ENCODE measurements at places on chromosomes 4 and X.

- peak; percentile 23 for DNase-seq
Observed at GRCh38 chr4:152392079-152392478, 143.8 kb downstream of the FBXW7 start.

DNA sequence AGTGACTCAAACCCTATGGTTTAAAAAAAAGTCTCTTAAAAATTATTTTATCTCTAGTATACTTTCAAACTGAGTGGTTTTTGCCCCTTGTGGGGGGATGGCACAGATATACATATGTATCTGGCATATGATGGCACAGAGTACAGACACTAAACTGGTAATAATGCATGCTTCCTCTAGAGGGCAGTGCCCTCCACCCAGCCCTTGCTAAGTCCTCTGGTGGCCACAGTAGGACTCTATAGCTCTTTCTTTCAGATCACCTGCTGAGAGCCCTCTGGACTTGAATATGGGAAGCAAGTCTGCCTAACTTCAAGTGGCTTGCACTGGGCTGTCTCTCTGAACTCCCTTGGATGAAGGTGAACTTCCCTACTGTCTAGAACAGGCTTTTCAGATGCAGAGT, 66.3 kb downstream of the TSPAN7 start:
- peak; percentile 31 for DNase-seq

- DNase-seq, result no peak
Observed at GRCh38 chrX:130896802-130897501, 6.1 kb downstream of the ENOX2 start.

DNA sequence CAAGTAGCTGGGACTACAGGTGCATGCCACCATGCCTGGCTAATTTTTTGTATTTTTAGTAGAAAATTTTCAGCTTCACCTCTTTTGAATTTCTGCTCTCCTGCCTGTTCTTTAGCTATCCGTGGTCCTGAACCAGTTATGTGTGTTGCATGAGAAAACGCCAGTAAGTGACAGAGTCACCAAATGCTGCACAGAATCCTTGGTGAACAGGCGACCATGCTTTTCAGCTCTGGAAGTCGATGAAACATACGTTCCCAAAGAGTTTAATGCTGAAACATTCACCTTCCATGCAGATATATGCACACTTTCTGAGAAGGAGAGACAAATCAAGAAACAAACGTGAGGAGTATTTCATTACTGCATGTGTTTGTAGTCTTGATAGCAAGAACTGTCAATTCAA, 13.9 kb downstream of the ALB start:
- peak; percentile 34 for DNase-seq

DNA sequence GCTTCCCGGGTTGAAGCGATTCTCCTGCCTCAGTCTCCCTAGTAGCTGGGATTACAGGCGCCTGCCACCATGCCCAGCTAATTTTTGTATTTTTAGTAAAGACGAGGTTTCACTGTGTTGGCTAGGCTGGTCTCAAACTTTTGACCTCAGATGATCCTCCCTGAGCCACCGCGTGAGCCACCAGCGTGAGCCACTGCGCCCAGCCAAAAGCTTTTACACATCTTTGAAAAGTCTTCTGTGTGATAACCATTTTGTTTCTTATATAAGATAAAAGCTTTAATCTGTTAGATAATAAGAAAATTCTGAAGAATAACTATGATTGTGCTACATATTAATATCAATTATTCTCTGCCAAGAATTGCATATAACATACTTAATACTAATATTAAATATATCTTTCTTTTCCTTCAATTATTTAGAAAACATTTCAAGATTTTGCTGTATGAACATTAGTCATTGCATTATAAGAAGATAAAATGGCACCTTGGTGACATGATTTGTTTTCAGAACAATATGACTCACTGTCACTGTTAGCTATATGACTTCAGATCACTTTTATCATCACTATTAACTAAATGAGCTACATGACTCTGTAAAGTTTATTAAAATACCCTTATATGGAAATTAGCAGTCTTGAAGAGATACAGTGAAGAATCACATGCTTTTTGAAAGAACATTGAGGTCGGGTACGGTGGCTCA, 33.4 kb downstream of the RUFY3 start:
- no peak for DNase-seq

DNA sequence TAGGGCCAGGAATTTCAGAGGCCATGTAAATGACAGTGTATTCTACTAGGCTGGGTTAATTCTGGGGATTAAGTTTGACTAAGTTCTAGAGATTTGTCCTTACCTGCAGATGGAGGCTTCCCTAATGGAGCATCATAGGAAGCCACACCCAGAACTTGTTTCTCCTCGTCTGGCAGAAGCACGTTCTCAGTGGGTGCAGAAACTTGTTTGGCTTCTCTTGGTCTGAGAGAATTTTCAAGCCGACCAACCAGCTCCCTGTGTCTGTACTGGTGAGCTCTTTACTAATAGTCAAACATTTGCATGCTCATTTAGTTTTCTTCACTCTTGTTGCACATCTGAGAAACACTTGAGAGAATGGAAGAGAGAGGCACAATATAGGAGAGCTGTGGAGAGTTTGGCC, 907 bp upstream of the ATP10D start:
- DNase-seq, result peak; percentile 98

DNA sequence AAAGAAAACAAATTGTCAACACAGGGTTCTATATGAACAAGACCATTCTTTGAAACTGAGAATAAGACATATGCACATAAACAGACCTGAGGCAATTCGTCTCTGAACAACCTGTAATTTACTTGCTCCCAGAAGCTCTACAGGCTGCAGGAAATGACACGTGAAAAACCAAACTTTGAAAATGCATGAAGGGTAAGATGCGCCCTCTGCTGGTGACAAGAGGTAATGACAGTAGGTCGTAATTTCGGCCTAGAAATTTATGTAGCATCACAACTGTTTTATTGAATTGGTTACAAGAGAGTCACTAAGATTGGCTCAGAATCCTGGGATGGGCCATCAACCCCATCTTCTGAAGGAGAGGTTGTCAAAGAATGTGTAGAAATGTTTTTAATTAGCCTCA, 276.5 kb downstream of the PPP4R3C start:
- DNase-seq, result peak; percentile 43

- DNase-seq, result no peak
Observed at GRCh38 chr4:17241835-17242234, 270.1 kb downstream of the QDPR start.

DNA sequence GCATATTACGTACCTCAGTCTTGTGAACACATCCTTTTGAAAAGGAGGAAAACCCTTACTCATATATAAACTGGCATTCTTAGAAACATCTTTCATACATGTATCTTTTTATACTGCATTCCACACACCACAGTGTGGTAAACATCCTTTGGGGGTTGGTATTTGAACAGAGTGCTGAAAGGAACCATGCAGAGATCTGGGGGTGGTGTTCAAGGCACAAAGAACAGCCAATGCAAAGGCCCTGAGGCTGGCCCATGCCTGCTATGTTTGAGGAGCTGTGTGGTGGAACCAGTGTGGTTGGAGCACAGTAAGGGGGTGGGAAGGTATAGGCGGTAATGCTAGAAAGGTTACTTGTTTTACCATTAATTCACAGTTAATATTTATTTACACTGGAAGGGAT, 2.0 kb downstream of the ELK1 start:
- DNase-seq, result no peak

- DNase-seq, result no peak
Observed at GRCh38 chrX:10512741-10513140, 107.6 kb downstream of the MID1 start.

GRCh38 chr4:89319756-89320155, 12.2 kb upstream of the GPRIN3 start:
- no peak for DNase-seq

- peak; percentile 48 for DNase-seq
Observed at GRCh38 chrX:101206471-101206870, 13.1 kb upstream of the DRP2 start.

- no peak for DNase-seq
Observed at GRCh38 chrX:38657562-38657961, 96.2 kb downstream of the TSPAN7 start.

GRCh38 chrX:69362354-69362753, 141.8 kb upstream of the NALF2 start:
- no peak for DNase-seq

DNA sequence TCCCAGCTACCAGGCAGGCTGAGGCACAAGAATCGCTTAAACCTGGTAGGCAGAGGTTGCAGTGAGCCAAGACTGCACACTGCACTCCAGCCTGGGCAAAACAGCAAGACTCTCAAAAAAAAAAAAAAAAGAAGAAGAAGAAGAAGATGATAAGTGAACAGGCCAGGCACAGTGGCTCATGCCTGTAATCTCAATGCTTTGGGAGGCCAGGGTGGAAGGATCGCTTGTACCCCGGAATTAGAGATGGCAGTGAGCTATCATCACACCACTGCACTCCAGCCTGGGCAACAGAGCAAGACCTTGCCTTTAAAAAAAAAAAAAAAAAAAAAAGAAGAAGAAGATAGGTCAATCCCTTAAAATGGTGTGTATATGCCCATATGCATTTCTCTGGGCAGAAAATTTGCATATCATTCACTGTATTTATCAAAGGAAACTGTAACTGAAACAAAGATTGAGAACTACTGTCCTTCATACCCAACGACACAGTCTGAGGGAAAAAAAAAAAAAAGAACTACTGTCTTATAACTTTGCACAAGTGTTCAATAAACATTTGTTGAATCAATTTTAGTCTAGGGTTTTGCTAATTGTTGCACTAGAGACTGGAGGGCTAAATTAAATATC, 2.3 kb downstream of the RFC1 start:
- no peak for DNase-seq

GRCh38 chrX:50629774-50630173, 159.1 kb upstream of the DGKK start:
- peak; percentile 84 for DNase-seq

- DNase-seq, result no peak
Observed at GRCh38 chrX:13581554-13581953, 12.2 kb downstream of the EGFL6 start.

DNA sequence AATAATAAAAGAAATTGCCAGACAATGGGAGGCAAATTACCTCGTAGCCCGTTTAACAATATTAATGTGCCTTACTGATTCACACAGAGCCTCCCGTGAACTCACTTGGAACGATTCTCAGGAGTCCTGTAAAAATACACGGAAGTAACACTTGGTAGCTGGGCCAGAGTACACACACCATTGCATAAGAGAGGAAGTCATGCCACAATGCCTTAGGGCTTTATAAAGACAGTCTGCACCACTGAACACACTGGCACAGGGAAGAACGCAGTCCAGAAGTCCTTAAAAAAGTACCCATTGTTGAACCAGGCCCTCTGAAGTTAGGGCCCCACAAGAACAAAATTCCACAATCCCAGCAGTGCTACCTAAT, 15.1 kb downstream of the SLC2A9 start:
- DNase-seq, result peak; percentile 95

DNA sequence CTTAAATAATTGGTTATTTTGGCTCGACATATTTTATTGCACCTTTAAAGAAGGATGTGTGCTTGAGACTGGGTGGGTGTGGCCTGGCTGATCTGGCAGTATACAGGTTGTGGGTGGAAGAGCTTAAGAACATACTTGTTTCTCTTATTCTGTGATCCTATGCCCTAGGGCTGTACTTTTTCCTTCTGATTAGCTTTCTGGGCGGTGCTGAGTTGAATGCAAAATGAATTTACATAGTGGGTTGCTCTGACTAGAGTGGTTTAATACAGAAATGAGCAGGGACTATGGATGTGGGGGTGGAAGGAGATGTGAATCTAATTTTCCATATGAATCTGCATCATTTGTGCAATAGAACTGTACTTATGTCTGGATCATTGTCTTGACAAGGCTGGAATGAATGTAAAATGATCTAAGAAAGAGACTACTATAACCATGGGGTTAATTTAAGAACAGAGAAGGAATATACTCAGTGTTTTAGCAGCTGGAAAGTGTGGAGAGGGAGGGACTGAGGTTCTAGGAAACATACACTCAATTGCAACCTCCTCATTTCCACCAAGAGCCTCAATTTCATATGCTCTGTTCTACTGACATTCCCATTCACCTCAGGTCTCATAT, 73.7 kb downstream of the RLIM start:
- DNase-seq, result peak; percentile 36

DNA sequence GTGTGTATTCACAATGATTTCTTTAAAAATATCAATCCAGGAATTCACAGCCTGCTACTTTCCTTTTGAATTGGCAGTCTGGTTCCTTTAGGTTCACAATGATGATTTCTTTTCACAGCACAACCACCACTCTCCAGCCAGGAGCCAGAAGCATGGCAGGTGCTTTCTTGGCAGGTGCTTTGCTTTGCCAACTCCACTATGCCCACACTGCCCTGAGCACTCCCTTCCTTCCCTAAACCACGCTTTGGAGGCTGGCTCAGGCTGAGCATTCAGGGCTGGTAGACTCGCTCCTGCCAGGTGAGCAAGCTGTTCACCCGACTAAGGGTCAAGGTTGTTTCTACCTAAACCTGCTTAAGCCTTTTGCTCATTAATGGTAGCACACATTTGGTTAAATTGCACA, 184.5 kb downstream of the SH3KBP1 start:
- no peak for DNase-seq

DNA sequence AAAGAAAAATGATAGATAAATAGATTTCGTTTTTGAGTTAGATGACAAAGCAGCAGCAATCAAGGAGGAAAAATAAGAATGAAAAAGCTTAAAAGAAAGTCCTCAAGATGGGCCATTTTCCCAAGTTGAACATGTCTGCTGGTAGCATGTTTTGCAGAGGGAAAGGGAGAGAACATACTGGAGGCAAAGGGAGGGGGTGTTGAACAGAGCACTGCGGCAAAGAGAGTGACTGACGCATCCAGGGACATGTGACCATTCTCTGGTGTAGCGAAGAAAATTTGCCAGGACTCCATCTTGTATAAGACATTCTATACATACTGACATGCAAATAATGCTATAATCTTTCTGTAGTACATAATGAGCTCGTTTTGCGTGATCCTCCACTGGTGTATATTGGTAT, 1.2 kb downstream of the LINC00632 start:
- no peak for DNase-seq

DNA sequence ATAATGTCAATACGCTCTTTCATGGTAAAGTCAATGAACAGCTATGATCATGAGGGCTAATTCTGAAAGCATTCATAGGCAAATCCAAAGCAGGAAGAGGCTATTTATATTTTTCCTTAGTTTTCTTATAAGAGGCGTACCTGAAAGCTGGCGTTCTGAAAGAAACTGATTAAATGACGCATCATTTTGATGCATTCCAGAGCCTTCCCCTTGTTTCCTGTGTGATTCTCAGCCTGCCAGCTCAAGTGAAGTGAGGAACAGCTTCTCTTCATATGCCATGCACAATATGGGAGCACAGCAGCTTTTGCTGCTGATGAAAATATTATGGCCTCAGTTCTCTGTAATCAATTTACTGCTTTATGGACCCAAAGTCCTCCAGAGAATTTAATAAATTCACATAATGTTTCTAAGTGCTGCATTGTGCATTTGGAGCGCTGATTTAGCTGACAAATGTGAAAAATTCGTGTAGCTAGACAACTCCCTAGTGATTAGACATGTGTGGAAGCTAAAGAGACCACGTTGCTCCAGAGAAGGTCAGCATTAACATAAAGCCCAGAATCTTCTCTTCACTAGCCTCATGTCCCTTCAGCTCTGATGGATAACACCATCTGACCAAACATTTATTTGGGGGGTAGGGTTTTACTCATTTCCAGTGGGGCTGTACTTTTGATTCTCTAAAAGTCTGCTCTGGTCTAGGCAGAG, 110.8 kb downstream of the GPAT3 start:
- no peak for DNase-seq

- peak; percentile 80 for DNase-seq
Observed at GRCh38 chr4:13888112-13888511, 260.6 kb upstream of the BOD1L1 start.

- DNase-seq, result no peak
Observed at GRCh38 chr4:180530787-180531186, 1712.4 kb upstream of the TENM3 start.

All from epithelial cell of esophagus (primary cell).